ENCODE measurements at places on chromosomes 3 and 15.

- DNase-seq = no peak
Measured at GRCh38 chr3:181565416-181565815, 146.3 kb upstream of the SOX2 start.

GRCh38 chr3:117278424-117279190, 569.0 kb downstream of the TUSC7 start:
- DNase-seq = no peak

DNA sequence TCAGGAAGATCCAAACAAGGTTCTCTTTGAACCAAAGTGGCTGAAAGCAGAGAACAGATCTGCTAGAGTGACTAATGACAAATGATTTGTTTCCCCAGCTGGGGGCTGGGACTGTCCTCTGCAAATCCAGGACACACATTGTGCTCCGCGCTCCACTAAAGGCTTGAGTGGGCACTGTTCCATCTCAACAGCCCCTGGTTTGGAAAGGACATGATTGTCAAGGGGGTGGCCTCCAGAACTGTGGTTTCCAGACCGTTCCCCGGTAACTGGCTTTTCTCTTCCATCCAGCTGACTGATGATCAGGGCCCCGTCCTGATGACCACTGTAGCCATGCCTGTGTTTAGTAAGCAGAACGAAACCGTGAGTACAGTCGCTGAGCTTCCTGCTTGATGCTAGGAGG, 91.0 kb downstream of the LRTM1 start:
- DNase-seq = no peak

DNA sequence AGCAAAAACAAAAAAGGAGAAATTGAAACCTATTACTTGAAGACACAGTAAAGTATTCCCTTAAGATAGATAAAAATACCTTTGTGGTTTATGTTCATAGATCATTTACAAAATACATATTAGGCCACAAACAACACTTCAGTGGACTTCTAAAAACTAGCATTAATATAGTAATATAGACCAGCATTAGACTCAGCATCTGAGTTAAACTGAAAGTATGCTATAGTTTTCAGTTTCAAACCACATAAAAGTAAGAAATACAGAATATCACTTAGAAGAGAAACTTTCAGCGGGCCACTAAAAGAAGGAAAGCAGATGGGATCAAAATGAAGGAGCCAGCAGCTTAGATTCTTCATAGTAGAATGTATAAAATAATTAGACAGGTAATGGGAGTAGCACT, 86.6 kb downstream of the MSL2 start:
- no peak for DNase-seq

- no peak for DNase-seq
Measured at GRCh38 chr15:60993948-60994347, 235.2 kb downstream of the RORA start.

DNA sequence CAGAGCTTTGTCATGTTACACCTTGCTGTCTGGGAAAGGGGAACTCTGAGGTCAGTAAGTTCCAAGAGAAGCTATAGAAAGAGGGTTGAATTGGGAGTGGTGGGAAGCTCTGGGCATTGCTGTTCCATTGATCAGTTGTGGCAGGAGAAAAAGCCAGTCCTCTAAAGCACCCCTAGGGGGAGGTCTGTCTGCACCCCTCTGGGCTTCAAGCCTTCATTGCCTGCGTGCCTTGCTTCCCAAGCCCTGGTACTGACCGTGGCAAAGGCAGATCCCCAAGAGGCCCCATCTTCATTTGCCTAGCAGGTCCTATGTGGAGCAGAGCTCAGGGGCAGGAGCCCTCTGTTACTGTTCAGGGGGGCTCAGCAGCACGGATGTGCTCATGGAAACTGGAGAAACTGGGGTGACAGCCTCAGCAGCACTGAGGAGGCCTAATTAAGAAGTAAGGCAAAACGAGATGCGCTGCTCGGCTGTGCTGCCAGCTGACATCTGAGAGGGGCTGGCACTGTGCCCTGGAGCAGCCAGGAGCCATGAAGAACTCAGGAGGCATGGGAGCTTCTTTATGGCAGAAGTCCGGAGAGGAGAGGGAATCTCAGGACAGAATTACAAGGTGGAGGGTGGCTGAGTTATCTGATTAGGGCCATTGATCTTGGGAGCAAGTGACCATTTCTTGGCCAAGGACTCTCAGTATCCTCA, 270.9 kb downstream of the RPLP1 start:
- no peak for DNase-seq
